ENCODE measurements at places on chromosomes 2 and 18.

DNA sequence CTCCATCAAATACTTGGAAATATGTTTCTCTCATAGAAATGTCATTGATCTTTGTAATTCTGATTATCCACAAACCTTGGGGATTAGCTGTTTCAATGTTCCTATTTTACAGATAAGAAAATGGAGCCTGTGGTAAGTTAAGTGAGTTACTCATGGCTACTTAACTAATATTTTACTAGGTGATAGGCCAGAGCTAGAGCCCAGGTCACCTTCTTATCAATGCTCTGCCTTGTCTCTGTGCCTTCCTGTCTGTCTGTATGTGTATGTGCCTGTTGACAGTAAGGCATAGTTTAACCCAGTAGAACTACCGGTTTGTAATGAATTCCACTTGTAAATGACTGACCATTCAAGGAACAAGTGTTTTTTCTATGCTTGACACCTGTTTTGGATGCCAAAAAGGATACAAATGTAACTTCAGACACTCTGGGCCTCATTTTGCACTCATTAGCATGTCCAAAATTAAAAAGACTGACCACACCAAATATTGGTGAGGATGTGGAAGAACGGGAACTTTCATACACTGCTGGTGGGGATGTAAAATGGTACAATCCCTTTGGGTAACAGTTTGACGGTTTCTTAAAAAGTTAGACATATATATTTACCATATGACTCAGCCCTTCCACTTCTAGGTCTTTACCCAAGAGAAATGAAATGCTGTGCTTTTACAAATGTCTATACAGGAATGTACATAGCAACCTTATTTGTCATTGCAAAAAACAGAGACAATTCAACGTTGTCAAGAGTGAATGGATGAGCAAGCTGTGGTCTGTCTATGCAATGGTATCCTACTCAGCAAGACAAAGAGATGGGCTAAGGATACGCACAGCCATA lies 19.6 kb upstream of the IL1A start:
- no peak for DNase-seq

GRCh38 chr2:144267239-144267638 lies 252.7 kb downstream of the ZEB2 start:
- DNase-seq = no peak

GRCh38 chr18:50753311-50753710 lies 66.5 kb downstream of the MRO start:
- no peak for DNase-seq

DNA sequence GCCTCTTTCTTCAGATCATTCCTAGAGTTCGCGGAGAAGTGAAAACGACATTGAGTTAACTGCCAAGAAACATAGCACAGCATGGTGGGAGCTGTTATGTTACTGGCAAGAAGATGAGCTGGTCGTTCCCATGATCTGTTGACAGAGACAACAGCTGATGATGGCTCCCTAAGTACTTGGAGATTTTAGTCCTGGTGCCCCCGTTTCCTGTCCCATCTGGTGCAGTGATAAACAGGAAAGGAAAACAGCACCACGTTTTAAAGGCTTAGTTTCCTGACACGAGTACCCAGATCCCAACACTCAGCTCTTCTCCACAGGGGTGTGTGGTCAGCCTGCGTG lies 56.4 kb upstream of the KCNG2 start:
- DNase-seq = no peak

DNA sequence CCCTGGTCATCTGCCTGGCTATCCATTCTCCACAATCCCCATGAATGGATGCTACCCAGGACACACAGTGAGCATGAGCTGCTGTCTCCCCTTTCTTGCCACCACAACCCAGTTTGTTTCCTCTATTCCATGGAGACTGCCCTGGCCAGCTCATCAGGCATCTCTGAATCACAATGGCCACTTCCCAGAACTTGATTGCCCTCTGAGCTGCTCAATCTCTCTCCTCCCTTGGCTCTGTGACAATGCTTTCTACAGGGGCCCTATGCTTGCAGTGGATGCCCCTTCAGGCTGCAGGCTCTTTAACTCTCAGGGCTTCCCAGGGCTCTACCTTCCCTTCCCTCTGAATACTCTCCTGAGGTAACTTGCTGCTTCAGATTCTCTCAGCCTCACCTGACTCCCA lies 14.4 kb upstream of the SLC4A5 start:
- no peak for DNase-seq

DNA sequence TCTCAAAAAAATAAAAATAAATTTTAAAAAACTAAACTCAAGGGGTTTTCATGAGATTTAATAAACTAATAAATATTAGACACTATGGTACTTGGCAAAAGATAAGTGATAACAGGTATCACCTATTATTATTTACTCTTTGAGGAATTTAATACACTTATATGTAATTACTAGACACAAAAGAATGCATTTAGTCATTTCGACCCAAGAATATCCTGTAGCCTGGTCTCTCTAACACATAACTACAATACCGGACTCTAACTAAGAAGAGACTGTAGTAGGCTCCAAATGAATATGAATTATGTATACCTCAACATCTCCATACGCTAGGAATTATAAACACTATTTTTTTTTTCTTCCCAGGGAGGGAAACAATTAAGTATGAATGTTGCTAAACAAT lies 850.7 kb downstream of the CPS1 start:
- DNase-seq = no peak

DNA sequence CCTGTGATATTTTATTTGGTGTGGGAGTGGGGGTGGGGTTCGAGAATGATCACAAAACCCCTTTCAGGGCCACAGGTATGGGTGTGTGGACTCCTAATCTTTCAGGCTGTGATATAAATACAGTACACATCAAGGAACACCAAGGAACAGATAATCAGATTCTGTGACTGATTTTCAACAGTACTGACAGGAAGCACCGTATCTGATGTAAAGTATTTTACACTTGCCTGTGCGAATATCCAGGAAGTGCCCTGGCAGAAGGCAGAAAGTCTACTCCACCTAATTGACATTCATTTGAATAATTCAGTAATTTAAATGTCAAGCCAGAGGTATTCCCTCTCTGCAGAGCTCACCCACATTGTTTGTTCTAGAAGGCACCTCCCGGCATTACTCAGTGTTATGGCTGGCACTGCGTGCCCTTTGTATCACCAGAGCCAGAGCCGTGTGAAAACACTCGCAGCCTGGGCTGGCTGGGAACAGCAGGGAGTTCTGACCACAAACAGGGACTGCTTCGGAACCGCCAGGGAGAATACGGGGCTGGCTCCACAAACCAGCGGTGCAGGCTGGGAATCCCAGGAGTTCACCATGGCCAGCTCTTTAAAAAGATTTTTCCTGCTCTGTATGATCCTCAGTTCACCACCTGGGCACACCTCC lies 91.8 kb downstream of the ACVR1 start:
- no peak for DNase-seq

GRCh38 chr2:77395011-77395410 lies 127.2 kb downstream of the LRRTM4 start:
- DNase-seq = no peak

DNA sequence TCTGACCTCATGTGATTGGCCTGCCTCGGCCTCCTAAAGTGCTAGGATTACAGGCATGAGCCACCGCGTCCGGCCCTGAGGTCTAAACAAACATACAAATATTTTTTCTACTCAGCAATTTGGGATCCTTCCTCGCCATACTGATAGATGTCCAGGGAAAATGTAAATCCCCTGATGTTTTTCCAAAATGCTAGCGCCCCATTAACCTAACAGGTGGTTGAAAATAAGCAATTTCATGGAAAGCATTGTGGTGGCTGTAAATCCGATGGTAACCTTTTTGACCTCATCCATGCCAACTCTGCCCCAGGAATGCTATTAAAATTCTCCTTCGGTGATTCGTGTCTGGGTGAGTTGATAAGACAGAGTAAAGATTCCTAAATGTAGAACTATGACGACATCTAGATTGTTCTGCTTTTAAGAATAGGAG lies 19.3 kb downstream of the GEMIN6 start:
- no peak for DNase-seq

- no peak for DNase-seq
These were observed 33.4 kb downstream of the EMX1 start for GRCh38 chr2:72950558-72951255.

GRCh38 chr2:201149064-201149820 lies 33.3 kb downstream of the CFLAR start:
- DNase-seq = no peak

GRCh38 chr2:152425765-152426727 lies 91.1 kb downstream of the FMNL2 start:
- DNase-seq = no peak

GRCh38 chr2:116491292-116491691 lies 1323.2 kb upstream of the DDX18 start:
- no peak for DNase-seq

GRCh38 chr2:37090019-37090477 lies 5.7 kb downstream of the GPATCH11 start:
- DNase-seq = no peak

- no peak for DNase-seq
These were observed 908.2 kb downstream of the TSN start for GRCh38 chr2:122663620-122664019.

DNA sequence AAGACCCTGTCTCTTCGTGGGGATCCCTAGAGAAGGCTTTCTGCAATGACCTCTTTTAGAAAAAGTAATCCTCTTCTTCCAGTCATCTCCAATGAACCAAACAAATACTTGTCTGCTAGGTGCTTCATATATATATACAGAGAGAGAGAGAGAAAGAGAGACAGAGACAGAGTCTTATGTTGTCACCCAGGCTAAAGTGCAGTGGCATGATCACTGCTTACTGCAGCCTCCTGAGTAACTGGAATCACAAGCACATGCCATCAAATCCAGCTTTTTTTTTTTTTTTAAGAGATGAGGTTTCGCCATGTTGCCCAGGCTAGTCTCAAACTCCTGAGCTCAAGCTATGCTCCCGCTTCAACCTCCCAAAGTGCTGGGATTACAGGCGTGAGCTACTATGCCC lies 18.6 kb upstream of the PKDCC start:
- no peak for DNase-seq

DNA sequence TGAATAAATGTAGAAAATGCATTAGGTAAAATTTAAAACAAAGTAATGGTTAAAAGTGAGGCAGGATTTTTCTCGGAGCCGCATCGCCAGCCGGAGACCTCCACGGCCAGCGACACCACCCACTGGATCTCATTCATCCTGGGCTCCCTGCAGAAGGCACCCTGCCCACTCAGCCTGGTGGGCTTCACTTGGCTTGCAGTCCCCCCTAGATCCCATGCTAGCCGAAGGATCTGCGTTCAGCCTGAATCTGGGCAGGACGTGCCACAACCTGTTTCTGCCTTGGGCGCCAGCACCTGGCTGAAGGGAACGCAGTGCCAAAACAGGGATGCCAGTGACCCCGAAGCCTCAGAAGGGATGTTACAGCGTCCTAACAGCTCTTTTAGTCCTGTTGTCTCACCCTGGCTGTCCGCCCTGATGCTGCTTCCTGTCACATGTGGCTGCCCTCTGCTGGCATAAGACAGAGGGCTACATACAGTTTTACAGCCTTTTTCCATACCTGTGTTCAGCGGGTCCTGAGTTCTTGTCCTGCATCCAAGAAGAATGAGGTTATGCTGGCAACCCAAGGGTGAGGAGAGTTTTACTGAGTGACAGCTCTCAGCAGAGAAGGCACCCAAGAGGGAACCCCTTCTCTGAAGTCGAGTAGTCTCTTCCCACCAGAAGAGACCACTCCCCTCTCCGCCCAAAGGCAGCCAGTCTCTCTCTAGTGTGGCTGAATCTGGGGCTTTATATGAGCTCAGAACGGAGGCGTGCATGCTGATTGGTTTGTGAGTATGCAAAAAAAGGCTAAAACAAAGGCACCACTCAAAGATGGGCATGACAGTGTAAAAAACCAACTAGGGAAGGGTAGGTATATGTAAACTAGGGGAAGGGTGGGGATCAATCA lies 173.1 kb upstream of the GYPC start:
- DNase-seq = no peak

- no peak for DNase-seq
These were observed 23.5 kb downstream of the TSN start for GRCh38 chr2:121778741-121779487.

DNA sequence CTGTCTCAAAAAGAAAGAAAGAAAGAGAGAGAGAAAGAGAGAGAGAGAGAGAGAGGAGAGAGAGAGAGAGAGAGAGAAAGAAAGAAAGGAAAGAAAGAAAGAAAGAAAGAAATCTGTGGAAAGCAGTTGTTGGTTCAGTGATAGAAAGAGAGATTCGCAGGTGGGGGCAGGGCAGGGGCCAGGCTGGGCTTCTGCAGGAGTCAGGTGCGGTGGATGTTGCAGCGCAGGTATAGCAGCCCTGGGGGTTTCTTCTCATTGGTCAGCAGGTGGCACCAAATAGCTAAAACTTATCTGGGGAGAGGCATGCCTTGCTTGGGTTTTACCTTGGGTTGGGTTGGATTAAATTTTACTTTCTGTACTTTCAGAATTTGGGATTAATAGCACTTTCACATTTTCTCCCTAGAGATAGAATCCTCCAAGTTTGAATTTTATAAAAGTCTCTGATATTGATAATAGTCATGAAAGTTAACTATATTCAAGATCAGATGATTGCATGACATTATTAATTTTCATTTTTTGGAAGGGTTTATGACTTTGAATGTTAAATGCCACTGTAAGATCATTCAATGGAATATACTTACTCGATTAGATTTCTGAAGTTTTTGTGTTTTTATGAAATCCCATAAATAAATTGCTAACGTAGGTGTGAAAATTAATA lies 66.6 kb downstream of the SPTBN1 start:
- DNase-seq = peak; percentile 75

- no peak for DNase-seq
These were observed 41.2 kb downstream of the AGFG1 start for GRCh38 chr2:227513113-227513512.

DNA sequence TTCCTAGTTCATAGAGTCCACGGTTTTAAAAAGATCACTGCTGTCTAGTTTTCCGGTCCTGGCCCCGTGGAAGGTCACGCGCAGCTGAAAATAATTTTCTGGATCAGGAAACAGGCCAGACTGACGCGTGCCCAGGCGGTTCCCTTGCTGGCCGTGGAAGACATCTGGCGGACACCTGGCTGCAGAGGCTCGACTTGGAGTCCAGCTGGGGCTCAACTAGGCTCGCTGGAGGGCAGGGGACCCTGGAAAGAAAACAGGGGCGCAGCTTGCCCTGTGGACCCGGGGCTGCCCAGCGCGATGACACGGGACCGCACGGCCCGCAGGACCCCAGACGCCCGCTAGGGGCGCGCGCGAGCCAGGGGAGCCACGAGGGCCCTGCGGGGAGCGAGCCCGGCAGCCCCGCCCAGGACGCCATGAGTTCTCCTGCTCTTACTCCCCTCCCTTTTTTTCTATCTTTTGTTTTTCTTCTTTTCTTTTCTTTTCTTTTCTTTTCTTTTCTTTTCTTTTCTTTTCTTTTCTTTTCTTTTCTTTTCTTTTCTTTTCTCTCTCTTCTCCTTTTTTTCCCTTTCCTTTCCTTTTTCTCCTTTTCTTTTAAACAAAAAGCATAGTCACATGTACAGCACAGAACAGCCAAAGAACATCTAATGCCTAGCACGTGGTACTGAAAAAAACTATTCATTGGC lies 43.2 kb upstream of the UBE2F start:
- DNase-seq = peak; percentile 77

DNA sequence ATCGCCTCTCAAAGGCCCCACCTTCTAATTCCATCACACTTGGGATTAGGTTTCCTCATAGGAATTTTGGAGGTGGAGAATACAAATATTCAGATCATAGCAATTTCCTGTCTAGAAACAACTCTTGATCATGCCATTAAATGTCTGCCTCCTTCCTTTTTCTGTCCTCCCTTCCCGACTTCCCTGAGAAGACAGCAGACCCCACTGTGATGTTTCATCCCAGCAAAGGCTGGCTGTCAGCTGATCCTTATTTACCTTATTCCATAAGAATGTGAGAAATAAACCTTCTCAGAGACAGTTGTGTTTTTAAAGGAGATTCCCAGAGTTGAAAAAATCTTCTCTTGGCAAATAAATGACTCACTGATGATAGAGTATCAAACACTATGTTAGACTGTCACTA lies 133.9 kb downstream of the TDRD15 start:
- no peak for DNase-seq

All from activated CD4-positive, alpha-beta T cell treated with anti-CD3 and anti-CD28 coated beads for 4 hours (primary cell).